GOT3 (cell line): ENCODE measurements at places on chromosomes 13 and 19.

GRCh38 chr13:50437252-50437651 lies 406.2 kb downstream of the DLEU7 start:
- no peak for DNase-seq

- no peak for DNase-seq
These were observed 204.3 kb downstream of the DNAJC15 start for GRCh38 chr13:43227721-43228120.

DNA sequence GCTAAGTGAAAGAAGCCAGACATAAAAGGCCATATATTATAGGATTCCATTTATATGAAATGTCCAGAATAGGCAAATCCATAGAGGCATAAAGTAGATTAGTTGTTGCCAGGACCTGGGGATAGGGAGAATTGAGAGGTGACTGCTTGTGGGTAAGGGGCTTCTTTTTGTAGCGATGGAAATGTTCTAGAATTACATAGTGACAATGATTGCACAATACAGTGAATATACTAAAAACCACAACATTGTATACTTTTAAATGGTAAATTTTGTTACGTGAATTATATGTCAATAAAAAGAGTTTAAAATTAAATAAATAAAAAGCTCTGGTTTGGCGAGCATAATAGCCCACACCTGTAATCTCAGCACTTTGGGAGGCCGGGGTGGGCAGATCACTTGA lies 486.8 kb downstream of the KLF12 start:
- no peak for DNase-seq

DNA sequence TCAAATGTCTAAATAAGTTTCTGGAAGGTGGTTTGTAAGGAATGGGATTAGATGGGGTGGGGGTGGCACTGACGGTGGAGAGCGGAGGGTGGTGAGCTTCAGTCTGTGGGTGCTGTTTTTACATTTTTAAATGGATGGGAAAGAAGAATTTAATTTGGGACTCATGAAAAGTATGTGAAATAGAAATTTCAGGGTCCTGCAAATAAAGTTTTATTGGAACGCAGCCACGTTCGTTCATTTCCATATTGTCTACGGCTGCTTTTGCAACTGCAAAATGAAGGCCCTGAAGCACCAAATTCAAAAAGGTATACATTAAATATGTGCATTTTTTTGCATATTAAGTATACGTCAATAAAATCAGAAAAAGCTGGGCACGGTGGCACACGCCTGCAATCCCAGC lies 9.9 kb downstream of the KANK2 start:
- DNase-seq: no peak

GRCh38 chr19:48149430-48149829 lies 20.7 kb downstream of the LIG1 start:
- no peak for DNase-seq

GRCh38 chr13:51728972-51729371 lies 75.0 kb downstream of the DHRS12 start:
- DNase-seq: no peak

DNA sequence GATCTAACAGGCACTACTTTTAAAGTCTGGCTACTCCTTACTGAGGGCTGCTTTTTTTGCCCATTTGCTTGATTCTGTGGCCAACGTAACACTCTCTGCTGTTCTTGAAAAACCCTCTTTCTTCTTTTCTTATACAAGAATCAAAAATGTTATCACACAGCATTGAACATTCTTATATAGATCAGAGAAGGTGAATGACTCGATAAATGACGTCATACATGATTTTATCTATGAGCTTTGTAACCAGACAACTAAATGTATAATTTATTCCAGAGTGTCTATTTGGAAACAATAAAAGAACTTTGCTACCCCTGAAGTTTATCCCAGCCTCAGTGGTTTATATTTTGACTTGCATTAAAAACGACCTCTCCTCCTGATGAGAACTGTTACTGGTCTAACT lies 12.4 kb downstream of the RFX2 start:
- DNase-seq: no peak

- DNase-seq: no peak
These were observed 106.6 kb downstream of the COL4A1 start for GRCh38 chr13:110200276-110200870.

GRCh38 chr19:57632987-57633831 lies at the start of gene ZNF211:
TSS of gene ZNF211 (plus strand) at chr19:57633168. CDS start at chr19:57633347, 179 bp downstream.
- peak; percentile 42 for DNase-seq

DNA sequence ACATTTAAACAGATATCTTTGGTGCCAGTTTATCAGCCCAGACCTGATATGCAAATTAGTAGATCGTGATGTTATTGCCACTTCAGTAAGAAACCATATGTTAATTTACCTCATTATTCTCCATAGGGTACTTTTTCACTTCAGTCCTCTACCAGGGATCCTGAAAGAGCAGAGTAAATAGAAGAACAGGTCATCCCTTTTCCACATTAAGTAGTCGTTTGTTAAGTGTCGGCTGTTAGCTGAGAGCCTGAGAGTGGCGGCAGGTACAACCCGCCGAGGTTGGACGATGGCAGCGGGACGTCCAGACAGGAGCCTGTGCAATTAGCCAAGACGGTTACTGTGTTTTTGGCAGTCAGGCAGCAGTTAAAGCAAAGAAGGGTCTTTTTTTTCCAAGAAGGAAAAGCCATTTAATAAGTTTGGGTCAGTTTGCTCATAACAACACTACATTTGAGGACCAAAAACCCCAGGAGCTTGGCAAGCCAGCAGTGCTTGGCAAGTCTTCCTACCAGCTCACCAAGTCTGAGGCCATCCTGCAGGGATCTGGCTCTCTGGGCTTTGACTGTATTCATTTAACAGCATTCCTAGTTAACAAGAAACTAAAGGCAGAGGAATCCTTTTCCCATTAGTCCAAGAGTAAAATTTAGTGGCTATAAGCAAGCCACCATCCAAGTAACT lies 231.8 kb downstream of the SHISA2 start:
- no peak for DNase-seq

- no peak for DNase-seq
These were observed 184.6 kb downstream of the RGCC start for GRCh38 chr13:41641961-41642360.

GRCh38 chr19:41521931-41522555 lies 53.9 kb upstream of the CEACAM21 start:
- no peak for DNase-seq

DNA sequence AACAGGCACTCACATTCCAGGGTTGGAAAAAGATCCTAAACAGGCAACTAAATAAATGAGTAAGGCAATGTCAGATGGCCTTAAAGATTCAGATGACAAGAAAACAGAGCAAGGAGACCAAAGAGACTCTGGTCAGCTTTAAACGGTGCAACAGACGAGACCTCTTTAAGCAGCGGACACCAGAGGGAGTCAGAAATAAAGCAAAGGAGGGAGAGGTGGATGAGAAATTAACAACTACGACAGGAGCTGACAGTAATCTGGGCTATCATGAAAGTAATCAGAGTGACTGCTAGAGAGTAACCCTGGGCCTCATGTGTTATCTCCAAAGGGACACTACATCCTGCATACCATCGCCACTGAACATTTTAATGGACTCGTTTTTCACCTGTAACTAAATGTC lies 1.1 kb downstream of the ZNF550 start:
- DNase-seq: no peak

GRCh38 chr19:41217741-41218140 lies 1.3 kb upstream of the AXL start:
- DNase-seq: no peak
